ENCODE measurements at places on chromosomes 6 and 20.

GRCh38 chr6:16372029-16372776 lies 133.8 kb downstream of the GMPR start:
- no peak for DNase-seq

DNA sequence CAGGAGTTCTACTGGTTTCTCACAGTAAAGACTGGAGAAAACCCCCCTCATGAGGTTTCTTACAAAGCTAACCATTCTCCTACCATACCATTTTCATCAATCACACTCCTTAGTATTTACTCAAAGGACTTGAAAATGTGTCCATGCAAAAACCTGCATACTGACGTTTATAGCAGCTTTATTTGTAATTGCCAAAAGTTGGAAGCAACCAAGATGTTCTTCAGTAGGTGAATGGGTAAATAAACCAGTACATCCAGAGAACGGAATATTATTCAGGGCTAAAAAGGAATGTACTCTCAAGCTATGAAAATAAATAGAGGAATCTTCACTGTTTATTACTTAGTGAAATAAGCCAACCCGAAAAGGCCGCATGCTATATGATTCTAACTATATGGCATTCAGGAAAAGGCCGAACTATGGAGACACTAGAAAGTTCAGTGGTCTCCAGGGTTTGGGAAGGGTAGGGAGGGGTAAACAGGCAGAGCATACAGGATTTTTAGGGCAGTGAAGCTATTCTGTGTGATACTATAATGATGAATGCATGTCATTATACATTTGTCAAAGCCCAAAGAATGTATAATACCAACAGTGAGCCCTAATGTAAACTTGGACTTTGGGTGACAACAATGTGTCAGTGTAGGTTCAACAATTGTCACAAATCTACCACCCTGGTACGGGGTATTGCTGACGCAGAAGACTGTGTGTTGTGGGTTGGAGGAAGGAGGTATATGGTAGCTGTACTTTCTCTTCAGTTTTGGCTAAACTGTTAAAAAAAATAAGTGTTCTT lies 50.6 kb downstream of the SNX5 start:
- DNase-seq = no peak

DNA sequence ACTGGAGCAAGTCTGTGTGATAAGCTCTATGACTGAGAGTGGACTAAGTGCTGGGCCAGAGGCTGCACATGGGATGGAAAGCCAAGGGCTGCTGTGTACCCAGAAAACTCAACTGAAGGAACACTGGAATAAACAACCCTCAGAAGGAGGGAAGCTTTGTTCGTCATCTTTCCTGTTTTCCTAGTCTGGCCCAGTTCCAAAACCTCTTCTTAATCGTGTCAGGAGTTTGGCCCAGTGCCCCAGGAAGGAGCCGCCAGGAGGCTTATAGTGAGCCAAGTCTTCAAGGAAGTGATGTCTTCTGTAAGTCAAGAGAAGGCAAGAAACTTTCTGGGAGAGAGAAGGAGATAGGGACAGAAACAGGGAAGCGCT lies 23.3 kb upstream of the TOP1 start:
- no peak for DNase-seq

- no peak for DNase-seq
These were observed 43.7 kb upstream of the BCAS1 start for GRCh38 chr20:54114109-54114508.

GRCh38 chr6:72651967-72652956 lies 30.4 kb downstream of the KCNQ5 start:
- DNase-seq = no peak

DNA sequence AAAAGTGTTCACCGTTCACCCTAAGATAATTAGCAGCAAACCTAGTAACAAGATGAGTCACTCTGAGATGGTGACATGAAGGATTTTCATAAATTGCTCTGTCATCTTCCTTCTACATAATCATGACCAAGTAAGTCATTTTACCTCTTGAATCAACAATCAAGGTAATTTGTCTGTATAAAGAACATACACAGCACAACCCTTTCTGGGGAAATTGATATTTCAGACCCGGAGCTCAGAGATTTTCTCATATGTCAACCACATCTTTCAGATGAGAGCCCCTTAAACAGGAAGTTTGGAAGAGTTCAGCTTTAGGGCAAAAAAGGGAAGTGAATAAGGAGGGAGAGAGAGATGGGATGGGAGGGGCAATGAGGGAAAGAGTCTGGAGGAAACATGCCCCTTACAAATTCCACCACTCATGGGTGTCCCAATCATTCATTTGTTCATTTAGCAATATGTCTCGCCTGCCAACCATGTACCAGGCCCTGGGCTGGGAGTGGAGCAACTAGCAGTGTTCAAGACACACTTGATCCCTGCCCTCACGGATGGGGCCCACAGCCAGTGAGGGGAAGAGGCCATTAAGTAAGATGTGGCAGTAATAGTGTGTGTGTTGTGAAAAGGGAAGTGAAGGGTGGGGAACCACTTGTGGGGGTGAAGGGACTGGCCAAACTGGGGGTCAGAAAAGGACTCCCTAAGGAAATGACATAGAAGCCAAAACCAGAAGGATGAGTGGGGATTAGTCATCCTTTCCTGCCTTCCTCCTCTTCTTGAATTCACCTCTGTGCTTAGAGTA lies 190.9 kb downstream of the MAFB start:
- DNase-seq = no peak

DNA sequence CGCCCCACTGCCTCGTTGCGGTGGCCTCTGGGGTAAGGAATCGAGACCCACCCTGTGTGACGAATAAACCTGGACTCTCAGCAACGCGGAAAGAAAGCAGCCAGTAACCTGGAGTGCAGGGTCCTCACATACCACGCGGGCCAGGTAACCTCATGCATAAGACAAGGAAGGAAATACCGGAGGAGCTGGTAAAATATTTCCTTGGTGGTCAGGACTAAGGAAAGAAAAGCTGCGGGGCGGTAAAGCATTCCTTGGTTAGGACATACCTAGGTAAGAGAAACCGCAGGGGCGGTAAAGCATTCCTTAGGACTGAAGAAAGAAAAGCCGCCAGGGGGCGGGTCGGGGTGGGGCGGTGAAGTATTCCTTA lies 80.7 kb downstream of the SYTL3 start:
- no peak for DNase-seq

- DNase-seq = no peak
These were observed 12.8 kb upstream of the MYMX start for GRCh38 chr6:44203955-44204354.

DNA sequence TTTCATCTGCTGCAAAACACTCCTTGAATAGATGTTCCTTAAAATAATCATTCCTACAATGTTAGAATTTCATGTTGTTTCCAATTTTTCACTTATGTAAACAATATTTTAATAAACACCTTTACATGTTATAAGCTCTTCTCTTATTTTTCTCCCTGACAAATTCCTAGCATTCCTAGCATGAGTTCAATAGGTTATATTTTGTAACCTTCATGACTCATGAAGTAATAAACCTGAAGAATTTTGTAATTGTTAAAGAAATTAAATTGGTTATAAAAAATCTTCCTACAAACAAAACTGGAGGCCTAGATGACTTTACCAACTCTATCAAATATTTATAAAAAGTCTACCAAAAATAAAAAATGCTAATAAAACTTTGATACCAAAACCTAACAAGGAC lies 66.3 kb downstream of the NT5E start:
- DNase-seq = no peak

GRCh38 chr6:38570750-38571149 lies 69.0 kb downstream of the BTBD9 start:
- DNase-seq = no peak

DNA sequence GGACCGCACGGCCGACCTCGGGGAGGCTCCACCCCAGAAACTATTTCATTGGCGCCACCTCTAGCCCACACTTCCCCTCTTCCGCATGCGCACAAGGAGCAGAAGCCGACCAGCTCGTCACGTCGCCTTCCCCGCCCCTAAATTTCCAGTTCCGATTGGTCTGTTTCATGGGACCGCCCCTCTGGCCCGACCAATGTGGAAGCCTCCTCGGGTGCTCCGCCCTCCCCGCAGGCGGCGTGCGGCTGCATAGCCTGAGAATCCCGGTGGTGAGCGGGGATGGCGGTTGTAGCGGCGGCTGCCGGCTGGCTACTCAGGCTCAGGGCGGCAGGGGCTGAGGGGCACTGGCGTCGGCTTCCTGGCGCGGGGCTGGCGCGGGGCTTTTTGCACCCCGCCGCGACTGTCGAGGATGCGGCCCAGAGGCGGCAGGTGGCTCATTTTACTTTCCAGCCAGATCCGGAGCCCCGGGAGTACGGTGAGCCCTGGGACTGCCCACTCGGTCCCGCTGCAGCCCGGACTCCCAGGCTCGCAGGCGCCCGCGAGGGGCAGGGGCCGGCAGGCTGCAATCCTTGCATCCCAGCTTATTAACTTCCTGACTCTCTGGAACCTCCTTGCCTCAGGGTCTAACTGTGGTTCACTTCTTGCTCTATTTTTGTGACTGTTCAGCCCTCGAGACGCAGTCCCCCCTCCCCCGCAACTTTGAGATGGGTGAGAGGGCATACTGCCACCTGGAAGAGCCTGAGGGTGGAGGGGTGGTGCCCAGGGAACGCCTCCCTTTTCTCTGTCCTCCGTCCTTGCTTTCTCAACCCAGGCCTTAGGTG lies at the start of gene BCKDHB:
Gene BCKDHB, plus strand, starts transcription at position 254 of the 818 bp plus-strand sequence. Its CDS starts 23 bp downstream, at position 277.
- DNase-seq = peak; percentile 95

GRCh38 chr6:161220346-161220745 lies 53.5 kb downstream of the AGPAT4 start:
- DNase-seq = no peak

DNA sequence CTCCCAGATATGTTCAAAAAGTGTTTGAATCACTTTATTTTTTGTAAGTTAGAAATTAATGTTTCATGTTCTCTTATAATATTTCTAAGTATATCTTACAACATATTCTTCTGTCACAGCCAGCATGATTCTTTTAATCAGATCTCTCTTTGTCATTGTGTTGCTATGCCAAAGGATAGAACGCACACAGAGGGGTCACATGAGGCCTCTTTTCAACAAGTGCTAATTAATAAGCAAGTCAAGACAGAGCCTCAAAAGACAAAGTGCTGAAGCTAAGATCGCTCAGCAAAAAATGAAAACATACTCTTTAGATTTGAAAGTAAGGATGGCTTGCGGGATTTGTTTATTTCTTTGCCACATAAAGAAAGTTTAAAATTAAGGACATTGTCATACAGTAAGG lies 508.8 kb upstream of the PTCHD4 start:
- no peak for DNase-seq

DNA sequence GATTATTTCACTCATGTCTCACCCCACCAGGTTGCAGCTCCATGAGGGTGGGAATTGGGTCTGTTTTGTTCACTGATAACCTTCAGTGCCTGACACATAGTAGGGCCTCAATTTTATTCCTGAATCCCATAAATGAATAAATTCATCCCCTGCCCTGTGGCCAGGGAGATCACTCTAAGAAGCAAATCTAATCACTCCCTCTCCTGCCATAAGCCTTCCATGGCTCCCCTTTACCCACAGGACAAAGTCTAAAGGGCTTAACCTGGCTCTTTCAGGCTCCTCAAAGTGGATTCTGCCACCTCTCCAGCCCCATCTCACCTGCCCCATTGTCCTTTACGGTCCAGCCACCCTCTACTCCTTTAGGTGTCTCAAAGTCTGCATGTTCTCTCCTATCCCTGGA lies 141.8 kb upstream of the PTPN1 start:
- no peak for DNase-seq

GRCh38 chr6:106631346-106631745 lies 2.0 kb downstream of the QRSL1 start:
- DNase-seq = no peak

GRCh38 chr6:87016772-87017171 lies 78.1 kb downstream of the CGA start:
- no peak for DNase-seq

GRCh38 chr6:56708810-56709597 lies 66.3 kb upstream of the DST start:
- DNase-seq = no peak

DNA sequence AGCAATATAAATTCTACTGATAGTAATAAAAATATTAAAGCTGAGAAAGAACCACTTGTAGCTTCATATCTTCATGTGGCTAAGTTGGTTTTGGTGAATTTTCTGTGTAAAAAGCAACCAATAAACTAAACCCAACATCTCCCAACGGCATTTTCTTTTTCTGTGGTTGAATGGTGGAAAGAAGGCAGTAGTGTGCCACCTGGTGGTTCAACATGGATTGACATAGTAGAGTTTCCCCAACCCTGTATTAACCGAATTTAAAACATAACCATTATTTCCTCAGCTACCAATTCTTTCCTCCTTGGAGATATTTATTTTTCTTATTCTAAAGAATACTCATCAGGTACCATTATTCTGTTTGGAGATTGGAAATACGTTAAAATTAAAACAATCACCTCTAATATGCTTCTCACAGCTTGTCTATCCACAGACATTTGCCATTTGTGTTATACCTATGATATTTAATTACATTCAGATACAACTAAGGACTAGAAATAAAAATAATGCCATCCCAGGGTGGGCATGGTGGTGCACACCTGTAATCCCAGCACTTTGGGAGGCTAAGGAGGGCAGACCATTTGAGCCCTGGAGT lies 117.1 kb upstream of the EEF1E1 start:
- peak; percentile 13 for DNase-seq

DNA sequence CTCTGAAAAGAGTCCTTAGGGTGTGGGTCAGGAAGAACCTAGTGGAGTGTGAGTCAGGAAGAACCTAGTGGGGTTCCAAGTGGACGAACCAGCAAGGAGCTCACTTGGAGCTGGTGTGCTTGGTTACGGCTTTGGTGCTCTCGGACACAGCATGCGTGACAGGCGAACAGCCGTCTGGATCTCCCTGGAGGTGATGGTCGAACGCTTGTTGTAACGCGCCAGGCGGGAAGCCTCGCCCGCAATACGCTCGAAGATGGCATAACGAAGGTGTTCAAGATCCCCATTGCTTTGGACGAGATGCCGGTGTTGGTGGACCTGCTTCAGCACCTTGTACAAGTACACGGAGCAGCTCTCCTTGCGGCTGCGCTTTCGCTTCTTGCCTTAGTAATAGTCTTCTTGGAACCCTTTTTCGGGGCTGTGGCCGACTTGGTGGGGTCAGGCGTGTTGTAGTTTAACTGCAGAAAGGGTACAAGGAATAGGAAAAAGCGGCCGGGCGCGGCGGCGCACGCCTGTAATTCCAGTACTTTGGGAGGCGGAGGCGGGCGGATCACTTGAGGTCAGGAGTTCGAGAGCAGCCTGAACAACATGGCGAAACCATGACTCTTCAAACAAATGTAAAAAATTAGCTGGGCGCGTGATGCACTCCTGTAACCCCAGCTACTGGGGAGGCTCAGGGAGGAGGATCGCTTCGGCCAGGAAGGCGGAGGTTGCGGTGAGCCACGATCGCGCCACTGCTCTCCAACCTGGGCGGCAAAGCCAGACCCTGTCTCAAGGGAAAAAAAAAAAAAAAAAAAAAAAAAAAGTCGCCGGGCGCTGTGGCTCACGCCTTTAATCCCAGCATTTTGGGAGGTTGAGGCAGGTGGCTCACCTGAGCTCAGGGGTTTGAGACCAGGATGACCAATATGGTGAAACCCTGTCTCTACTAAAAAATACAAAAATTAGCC lies 48.0 kb downstream of the OR2B2 start:
- no peak for DNase-seq

GRCh38 chr6:133309579-133309978 lies 68.4 kb downstream of the EYA4 start:
- no peak for DNase-seq

All from effector CD4-positive, alpha-beta T cell (primary cell).